EH (cell line): ENCODE measurements at places on chromosomes 2 and 18.

- DNase-seq: peak; percentile 20
Measured at GRCh38 chr2:11071211-11071610, 84.1 kb upstream of the SLC66A3 start.

DNA sequence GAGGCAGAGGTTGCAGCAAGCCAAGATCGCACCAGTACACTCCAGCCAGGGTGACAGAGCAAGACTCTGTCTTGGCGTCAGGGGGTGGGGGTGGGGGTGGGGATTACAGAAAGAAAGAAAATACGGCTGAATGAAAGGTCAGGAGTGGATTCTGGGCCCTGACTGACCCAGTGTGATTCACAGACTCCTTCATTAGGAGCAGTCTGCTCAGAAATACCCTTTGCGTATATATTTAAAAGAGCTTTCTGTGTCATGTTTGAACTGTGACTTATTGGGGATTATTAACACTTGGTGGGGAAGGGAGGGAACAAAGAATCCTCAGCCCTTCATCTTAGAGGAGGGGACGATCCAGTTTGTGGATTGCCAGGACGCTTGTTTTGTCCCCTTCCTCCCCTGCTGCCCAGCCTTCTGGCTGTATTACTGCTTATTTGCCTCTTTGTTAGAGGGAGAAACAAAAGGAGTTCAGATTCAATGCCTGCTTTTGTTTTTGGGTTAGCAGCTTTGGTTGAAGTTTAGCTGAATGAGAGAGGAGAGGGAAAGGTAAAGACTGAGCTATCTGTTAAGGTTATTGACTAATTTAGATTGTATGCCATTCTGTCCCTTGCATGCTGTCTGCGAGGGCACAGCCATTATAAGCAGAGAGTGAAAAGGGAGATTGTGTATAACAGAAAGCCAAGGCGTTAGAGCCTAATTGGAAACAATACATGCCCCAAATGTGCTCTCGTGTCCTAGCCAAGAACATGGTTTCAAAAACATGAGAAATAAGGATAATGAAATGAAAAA, 118.3 kb downstream of the FMNL2 start:
- DNase-seq: no peak

- peak; percentile 88 for DNase-seq
Measured at GRCh38 chr18:36211612-36212065, 24.3 kb downstream of the MOCOS start.

DNA sequence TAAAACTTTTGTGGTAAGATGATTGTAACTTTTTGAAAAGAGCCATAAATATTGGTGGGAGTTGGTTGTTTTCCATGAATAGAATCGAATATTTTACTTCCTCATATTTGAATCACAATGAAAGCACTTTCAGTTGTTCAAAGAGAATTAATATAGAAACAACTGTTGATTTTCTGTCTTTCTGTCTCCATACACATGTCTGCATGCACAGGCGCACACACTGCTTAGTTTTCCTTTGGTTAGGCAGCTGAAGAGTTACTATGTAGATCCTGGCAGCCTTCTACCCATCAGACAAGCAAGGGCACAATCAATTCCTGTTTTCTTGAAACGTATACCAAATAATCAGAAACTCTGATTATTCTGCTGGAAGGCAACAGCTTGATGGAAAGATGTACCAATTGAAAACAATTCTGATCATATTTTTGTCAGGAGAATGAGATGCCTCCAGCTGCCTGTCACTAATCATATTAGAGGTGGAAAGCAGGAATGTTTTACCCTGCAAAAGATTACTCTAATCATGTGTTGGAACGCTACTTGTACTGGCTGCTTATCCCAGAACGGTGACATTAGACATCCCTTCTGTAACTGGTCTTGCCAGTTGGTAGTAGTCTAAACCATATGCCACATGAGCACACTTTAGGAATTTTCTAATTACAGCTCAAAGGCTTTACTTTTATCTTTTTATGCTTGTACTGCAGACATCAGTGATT, 24.0 kb downstream of the SPATS2L start:
- DNase-seq: no peak

- DNase-seq: no peak
Measured at GRCh38 chr2:119523383-119523951, 816 bp downstream of the SCTR start.

DNA sequence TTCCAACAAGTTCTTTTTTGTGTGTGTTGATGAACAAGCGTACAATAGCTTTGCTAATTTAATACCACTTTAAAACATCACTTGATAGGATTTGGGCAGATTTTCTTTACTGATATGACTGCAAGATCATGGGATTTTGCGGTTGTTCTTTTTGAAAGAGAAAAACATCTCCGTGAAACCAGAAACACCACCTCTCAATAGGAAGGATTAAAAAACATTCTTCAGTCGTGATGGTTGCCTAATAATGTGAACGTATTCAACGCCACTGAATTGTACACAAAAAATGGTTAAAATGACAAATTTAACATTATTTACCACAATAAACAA, 19.3 kb downstream of the RBMS1 start:
- no peak for DNase-seq

GRCh38 chr18:47881752-47882455, 48.6 kb downstream of the SMAD2 start:
- peak; percentile 84 for DNase-seq

DNA sequence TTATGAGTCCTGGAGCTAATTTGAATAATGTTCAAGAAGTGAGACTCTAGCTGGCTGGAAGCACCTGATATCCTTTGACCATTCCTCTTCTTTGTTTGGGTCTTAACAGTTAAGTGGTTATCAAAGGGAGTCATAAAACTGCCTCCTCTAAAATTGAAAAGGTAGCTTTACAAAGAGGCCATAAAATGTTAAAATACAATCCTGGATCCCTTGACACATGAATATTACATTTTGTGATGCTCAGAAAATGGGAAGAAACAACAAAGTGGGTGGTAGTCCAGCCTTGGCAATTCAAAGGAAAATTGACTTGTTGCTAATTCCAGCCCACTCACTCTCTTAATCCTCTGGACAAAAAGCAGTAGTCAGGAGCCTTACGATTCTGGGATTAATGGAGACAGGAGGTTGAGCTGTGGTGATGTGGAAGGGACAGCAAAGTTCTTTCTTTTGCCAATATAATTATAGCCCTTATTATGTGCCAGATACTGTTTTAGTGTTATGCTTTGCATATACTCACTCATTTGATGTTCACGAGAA, 339.2 kb downstream of the PDE11A start:
- no peak for DNase-seq

- DNase-seq: peak; percentile 42
Measured at GRCh38 chr2:190882856-190883582, 2.4 kb downstream of the GLS start.

GRCh38 chr2:3430172-3430571, 50.7 kb downstream of the TRAPPC12 start:
- DNase-seq: no peak

DNA sequence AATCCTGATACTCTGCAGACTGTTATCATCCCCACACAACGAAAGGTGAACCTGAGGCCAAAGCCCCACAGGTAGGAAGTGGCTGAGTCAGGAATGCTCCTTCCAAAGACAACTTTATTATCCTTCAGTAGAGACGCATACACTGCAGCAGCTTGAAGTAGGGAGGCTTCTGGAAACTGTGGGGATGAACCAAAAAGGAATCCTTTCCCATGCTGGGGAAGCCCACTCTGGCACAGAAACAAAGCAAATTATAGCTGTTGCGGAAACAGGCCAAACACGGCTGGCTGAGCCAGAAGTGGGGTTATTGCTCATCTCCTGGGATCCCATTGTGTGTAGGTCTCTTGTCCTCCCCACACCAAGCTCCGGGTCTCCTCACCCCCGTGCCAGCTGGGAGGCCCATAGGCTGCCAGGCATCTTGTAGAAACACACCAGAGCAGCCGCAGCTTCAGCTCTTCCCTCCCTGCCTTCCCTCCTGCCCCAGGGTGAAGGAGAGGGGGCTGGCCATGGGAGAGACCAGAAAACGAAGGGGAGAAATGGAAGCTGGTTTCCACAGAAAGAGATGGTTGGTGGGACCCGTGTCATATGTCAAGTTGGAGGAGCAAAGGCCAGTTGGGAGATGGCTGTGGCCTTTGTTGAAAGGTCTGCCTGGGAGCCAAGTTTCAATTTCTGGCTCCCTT, 176.9 kb upstream of the NABP1 start:
- no peak for DNase-seq

GRCh38 chr18:22465859-22466457, 48.2 kb upstream of the CTAGE1 start:
- DNase-seq: peak; percentile 98

GRCh38 chr2:24163186-24163585, 11.7 kb upstream of the FAM228A start:
- no peak for DNase-seq

GRCh38 chr2:182933629-182934028, 67.2 kb upstream of the FRZB start:
- DNase-seq: no peak

DNA sequence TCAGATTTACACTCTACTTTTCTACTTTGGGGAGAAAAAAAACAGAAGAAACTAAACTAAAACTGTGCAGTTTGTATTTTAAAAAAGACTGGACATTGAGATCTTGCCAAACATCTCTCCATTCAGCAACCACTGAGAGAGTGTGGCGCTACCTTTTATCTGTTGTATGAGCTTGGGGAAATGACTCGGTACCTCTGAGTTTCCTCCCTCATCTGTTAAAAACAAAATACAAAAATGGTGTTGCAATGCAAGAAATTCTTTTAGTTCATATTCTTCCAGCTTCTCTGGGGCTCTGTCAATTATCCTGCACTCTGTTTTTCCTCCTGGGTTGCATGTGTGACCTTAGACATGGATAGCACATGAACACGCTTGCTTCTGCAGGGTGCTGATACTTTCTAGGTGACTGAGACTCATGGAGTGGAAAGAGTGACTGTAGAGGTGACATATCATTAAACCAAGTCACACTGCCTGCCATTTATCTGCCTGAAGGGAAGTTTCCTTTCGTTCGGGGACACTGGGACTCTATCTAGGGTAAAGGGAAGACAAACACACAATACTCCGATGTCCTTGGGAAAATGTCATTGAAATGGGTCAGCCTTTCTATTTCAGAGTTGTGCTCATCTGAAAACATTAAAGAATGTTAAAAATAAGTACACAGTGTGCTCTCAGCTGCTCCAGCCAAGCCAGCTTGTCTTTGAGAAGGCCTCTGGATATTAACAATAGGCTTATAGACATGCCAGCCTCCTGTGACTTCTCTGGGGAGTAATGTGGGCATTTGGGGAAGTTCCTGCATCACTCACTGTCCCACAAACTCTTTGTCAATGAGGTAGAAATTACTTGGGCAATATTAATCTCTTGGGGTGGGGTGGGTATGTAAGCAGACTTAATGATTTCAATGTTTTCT, 91.4 kb downstream of the TRIB2 start:
- no peak for DNase-seq

DNA sequence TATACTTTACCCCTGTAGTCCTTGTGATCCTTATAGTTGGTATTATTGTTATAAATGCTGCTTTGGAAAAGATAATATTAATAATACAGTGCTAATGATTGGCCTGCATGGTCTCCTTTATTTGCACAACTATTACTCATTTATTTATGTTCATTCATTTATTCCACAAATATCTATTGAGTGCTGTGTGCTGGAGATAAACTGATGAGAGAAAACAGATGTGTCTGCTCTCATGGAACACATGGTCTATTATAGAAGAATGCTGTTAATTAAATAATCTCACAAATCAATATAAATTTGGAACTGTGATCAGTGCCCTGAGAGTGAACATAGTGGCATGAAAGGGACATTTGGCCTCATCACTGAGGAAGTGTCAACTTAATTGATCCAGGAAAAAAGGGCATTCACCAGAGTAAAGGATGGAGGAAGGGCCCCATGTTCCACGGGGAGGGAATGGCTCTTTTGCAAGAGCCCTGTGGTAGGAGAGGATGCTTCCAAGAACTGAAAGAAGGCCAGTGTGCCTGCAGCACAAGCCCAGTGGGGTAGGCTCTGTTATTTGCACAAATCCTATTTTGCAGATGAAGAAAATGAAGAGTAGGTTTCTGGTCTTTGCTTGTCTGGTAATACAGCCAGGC, 91.5 kb upstream of the STK39 start:
- no peak for DNase-seq

DNA sequence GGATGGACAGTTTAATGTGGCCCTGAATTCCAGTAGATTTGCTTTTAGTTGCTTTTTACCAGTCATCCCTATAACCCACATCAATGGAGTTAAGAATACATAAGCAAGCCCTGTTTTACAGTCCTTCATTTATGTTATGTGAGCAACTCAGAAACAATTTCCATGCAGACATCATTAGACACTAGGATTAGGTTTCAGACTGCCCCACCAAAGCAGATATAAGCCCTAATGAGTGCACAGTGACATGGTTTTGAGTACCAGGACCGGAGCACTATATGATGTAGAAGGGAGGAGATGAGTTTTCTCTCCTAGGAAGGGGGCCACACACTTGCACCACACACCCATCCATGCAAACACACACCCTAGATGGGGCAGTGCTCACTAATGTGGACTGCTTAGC, 15.5 kb downstream of the KCNS3 start:
- no peak for DNase-seq

- no peak for DNase-seq
Measured at GRCh38 chr2:225814554-225814953, 415.0 kb downstream of the NYAP2 start.

GRCh38 chr18:66949419-66949818, 345.5 kb upstream of the CDH19 start:
- DNase-seq: no peak

DNA sequence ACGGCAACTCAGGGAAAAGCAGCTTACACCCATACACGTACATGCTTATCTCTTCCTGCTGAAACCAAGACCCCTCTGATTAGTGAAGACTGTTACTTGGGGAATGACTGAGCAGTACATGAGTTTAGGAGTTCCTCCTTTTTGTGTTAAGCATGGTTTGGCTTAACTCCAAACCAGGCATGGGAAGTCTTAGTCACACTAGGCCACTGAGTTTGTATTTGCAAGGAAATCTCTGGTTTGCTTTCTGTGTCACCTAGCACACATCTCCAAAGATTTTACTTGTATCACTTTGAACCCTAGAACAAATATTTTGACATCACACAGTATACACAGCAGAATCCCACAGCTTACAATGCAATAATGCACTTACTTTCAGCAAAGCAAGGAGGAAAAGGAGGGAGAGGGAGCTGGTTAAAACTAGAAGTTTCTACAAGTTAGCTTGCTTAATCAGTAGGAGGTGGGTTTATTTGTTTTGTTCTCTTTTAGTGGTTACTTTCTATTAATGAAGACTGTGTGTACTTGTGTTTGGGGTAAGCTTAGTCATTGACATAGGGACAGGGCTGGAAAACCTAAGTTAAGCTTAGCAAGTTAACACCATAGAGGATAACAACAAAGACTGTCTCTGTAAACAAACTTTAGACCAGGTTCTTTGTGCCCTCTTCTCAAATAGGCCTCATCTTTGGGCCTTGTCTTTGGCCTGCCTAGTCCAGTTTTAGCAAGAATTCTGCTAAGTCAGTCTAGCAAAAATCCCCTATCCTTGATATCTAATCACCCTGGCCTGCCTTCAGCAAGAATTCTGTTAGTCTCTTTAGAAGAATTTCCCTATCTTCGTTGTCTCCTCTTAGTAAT, 219.4 kb downstream of the MREG start:
- peak; percentile 94 for DNase-seq
